ENCODE measurements at places on chromosomes 3 and 15.

DNA sequence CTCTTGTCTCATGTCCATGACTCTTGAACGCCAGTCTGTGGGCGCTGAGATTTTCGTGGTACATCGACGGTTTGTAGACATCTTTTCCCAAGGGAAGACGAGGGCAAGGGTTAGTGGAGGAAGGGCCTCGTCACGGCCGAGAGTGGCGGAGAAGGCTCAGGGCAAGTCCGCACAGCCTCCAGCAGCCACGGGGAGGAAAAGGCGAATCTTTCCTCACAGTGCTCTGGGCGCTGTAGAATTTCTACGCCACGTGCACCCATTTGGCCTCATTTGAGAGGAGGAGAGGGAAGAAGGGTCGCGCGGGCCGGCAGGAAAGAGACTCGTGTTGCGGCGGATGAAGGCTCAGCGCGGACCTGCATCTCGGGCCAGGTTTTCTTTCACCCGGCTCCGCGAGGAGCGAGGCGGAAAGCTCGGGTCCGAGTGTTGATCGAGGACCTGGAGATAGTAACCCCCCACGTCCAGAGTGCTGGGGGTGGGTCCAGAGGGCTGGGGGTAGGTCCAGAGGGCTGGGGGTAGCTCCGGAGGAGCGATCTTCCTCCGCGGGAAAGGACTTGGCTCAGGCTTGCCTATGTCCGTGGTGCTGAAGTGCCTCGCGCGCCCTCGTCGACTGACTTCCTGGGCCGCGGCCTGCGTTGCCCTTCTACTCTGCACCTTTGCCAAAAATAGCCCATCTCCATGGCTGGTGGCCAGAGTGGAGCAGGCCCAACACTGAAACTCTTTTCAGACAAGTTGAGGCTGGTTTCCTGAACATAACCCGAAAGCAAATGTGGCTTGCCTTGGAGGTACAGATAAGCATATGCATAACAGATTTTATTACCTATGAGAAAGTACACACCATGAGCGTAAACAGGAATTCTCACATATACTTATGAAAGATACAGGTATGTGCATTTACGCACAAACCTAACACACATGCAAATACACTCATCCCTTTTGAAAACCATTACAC, 1.1 kb downstream of the SLC35G2 start:
- DNase-seq = no peak

DNA sequence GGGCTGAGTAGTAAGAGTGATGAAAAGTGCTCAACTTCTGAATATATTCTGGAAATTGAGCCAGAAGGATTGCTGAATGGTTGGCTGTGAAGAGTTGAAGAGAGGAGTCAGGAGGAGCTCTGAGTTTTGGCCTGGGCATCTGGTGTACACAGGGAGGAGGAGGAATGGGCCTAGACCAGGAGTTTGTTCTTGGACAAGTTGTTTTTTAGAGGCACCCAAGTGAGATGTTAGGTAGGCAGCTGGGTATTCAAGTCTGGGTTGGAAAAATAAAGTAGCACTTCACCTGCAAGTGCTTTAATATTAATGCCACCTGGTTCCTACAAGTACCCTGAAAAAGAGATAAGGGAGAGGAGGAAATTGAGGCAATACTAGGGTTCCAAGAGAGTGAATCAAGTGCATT, 14.7 kb downstream of the BSN start:
- DNase-seq = no peak

GRCh38 chr3:142213298-142213697, 12.1 kb downstream of the GK5 start:
- DNase-seq = no peak

DNA sequence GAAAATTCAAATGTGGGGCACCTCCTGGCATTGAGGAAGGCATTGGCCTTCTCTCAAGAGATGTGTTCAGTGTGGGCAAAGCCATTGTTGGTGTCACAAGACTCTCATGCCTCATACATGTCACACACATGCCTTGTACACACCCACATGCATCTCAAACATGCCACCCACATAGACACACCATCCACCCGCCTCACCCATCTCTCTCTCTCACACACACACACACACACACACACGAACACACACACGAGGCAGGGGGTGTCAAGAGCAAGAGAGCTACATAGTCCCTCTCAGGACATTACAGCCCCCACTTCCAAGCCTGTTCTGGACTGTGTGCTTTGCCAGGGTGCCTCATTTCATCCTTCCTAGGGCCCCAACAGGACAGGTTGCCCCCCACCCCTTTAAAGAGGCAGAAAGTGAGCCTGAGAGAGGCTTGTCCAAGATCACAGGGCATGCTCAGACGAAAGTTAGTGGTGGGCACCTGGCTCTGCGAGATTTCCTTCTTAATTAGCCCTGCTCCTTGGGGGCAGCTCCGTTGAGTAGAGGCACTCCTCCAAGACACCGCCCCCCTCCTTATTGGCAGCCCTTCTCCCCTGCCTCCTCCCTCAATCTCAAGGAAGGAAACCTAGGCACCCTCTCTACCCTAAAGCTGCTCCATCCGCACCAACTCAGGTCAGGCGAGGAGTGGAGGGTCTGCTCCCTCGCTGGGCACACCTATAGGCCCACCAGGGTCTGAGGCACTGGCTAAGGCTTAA, 50.5 kb upstream of the CCDC174 start:
- no peak for DNase-seq

DNA sequence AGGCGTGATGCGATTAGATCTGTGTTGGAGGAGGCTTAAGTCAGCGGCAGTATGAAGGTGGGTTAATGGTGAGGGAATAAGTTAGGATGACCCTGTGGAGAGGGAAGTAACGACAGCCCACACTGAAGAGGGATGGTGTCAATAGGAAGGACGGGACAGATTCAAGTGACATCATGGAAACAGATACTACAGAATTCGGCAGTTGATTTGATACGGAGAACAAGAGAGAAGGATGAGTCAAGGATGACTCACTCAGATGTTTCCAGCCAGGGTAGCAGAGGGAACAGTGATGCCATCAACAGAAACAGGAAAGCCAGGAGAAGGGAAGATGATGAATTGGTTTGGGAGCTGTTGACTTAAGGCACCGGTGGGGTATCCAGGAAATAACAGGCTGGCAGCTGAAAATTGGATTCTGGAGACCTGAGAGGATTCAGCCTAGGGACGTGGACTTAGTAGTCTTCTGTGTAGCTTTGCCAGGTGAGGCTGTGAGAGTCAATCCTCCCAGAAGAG, 38.0 kb downstream of the SHC4 start:
- DNase-seq = no peak

DNA sequence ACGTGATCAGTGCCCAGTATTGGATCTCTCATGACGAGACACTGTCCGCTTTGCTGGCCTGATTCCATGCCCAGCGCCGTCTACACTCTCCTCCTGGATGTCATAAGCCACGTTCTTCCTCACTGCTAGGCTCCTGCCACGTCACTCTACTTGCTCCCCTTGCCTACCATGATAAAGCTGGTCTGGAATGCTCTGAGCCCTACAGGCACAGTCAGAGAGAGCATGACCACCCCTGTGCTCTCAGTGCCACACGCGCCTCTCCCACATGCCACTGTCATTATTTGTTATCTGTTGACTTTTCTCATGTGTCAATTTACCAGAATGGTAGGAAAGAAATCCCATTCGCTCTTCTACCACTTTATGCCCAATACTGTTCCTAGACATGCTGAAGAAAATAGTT, 148.6 kb downstream of the ANO10 start:
- DNase-seq = no peak

DNA sequence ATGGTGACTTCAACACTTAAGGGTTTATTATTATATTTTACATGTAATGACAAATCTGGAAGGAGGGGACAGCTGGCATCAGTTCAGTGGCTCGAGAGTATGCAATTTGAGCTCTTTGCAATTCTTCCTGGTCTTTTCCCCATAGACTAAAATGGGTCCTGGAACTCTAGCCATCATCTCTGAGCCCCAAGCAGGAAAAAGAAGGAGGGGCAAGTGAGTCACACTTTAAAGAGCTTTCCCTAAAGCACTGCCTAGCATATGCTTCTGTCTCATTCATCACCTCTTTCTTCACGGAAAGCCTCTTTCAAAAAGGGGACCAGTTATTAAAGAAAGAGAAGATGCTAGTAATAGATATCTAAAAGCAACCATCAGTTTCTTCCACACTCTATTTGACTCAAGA, 466.3 kb downstream of the ZIC1 start:
- DNase-seq = no peak

DNA sequence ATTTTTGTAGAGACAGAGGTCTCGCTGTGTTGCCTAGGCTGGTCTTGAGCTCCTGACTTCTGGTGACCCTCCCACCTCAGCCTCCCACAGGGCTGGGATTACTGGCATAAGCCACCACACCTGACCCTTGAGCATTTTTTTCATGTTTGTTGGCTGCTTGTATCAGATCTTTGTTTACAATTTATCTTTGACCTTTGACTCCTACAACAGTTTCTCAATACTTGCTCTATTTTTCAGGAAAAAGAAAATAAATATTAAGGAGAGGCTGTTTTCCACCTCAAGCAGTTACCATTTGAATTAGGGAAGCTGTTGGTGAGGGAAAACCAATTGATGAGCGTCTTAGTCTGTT, 44.5 kb downstream of the LIMD1 start:
- no peak for DNase-seq

- no peak for DNase-seq
Measured at GRCh38 chr3:60557122-60557521, 694.1 kb downstream of the FHIT start.

DNA sequence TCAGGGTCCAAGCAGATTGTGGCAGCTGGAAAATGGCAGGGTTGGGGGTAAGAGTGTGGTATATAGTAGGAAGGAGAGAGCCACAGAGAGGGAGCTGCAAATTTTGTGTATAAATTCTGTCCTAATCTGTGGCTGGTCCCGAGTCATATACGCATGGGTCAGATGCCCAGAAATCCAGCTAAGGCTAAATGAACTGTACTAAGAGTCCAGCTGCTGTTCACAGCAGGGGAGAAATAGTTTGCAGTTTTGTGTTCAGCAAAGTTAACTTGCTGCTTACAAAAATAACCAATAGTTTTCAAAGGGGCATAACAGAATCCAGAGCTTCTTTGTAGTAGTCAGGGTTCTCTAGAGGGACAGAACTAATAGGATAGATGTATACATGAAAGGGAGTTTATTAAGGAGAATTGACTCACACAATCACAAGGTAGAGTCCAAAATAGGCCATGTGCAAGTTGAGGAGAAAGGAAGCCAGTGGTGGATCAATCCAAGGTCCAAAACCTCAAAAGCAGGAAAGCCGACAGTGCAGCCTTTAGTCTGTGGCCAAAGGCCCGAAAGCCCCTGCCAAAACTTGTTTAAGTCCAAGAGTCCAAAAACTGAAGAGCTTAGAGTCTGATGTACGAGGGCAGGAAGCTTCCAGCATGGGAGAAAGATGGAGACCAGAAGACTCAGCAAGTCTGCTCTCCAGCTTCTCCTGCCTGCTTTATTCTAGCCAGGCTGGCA, 146.1 kb upstream of the KBTBD8 start:
- no peak for DNase-seq

- no peak for DNase-seq
Measured at GRCh38 chr3:172359996-172360395, 88.3 kb downstream of the GHSR start.

DNA sequence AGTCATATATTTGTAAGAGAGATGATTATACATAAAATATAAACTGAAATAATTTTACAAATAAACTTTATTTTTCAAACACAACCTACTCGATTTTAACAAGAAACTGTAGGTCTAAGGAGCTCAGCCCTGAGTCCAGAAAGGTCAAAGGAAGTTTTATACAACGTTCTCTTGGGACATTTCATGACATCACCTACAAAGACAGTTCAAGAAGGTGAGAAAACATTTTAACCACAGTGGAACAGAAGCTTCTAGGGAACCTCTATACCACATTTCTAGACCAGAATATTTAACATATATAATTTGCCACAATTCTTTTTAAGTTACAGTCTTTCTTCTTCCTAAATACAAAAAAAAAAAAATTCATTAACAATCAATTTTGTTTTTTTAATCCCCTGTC, 40.1 kb downstream of the CBLB start:
- DNase-seq = no peak

DNA sequence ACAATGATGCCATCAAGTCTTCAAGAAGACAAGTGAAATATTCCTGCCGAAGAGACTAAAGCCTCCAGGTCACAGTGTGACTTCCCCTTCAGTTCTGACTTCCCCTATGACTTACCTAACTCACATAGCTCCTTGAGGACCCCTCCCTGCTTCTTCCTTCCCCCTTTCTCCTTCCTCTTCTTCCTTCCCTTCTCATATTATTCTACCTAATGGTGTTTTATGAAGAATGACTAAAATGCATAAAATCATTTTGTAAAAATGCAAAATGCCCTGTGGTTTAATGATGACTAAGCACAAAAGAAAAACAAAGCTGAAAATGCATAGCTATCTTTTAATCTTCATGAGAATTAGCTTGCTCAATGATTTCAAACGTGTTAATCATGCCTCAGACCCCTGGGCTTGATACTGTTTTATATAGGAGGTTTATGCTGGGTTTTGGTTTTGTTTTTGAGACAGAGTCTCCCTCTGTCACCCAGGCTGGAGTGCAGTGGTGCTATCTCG, 26.1 kb upstream of the TM4SF4 start:
- DNase-seq = no peak

DNA sequence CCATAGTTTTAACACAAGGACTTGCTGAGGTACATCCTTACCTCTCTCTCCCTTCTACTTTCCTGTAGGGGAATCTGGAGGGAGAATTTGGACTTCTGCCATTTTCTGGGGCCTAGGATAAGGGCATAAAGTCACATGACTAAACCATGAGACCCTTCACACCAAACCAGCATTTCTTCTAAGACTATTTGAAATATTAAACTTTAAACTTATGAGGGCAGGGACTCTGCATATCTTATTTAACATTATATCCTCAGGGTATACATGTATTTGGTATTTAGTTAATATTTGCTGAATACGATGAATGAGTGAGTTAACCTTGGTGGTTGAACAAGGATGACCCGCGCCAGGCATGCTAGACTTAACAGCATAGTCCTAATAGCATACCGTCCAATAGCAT, 63.4 kb downstream of the USP13 start:
- DNase-seq = no peak

DNA sequence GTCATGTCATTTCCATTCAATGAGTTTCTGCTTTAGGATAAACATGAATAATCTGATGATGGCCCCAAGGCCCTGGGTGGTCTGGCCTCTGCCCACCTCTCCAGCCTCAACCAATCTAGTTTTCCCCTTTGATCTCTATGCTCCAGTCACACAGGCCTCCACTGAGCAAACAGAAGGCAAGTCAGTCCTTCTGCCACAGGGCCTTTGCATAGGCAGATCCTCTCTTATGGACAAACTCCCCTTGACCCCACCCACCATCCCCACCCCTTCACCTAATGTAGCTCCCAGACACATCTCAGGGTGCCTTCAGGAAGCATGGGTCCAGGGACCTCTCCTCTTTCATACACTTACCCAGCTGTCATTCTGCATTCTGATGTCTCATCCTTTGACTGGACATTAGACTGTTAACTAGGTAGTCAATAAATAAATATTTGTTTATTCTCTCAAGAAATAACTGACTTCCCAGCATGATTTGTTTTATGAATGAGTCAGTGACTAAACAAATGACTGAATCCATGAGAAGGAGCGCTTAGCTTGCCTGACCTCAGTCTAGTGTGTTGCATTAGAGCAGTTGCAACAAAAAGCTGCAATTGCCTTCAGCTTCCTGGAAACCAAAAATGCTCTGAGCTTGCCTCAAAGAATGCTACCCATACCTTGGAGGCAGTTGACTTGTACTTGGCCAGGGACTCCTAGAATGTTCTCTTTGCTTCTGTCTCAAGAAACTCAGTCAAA, 386.6 kb upstream of the WNT5A start:
- no peak for DNase-seq
